ENCODE measurements at places on chromosomes 7 and 10. TPM values are rescaled to one million over a fixed set of nuclear protein-coding genes. Genes with fewer than 3 reads are reported as not detected.

The TNPO3 gene
- 39.5 TPM for total RNA-seq

The ABCB1 gene
- 0.46 TPM for total RNA-seq

The PODXL gene
- 51.5 TPM for total RNA-seq

The PNLIPRP2 gene
- total RNA-seq: 0.11 TPM

The EBLN1 gene
- total RNA-seq: not detected

The STEAP1 gene
- 17.0 TPM for total RNA-seq

The FGFBP3 gene
- 2.1 TPM for total RNA-seq

The GRM3 gene
- not detected for total RNA-seq

The VWDE gene
- total RNA-seq: 0.74 TPM

The MBL2 gene
- not detected for total RNA-seq

The ITPRID1 gene
- not detected for total RNA-seq

The MACC1 gene
- not detected for total RNA-seq

The HKDC1 gene
- 9.3 TPM for total RNA-seq

The FAM25A gene
- total RNA-seq: not detected

The PDK4 gene
- total RNA-seq: 37.9 TPM

The UNCX gene
- total RNA-seq: not detected

The ACTA2 gene
- total RNA-seq: 21.8 TPM

The SYNPO2L gene
- 0.02 TPM for total RNA-seq

The FAM131B gene
- total RNA-seq: 0.29 TPM

The NEURL1 gene
- 0.78 TPM for total RNA-seq

The STAM gene
- total RNA-seq: 28.1 TPM

The ITPRIP gene
- 73.5 TPM for total RNA-seq

The SORCS1 gene
- total RNA-seq: not detected

The AFAP1L2 gene
- total RNA-seq: 20.6 TPM

The SFRP4 gene
- 3.7 TPM for total RNA-seq

The DNAH11 gene
- 0.33 TPM for total RNA-seq

The ANKRD30A gene
- total RNA-seq: 0.51 TPM

The ATP6V0A4 gene
- total RNA-seq: 0.27 TPM

The BUB3 gene
- total RNA-seq: 172 TPM

The ATP5F1C gene
- total RNA-seq: 239 TPM

The DKK1 gene
- total RNA-seq: 387 TPM

The MDFIC gene
- 22.7 TPM for total RNA-seq

The ENKUR gene
- 0.38 TPM for total RNA-seq

The PRKCQ gene
- total RNA-seq: 4.5 TPM

The NKX6-2 gene
- 0.54 TPM for total RNA-seq

The LRIT1 gene
- total RNA-seq: not detected

The ZNF485 gene
- 1.7 TPM for total RNA-seq

The SLC16A12 gene
- total RNA-seq: 1.5 TPM

The FRMD4A gene
- total RNA-seq: 3.0 TPM

The LIPF gene
- not detected for total RNA-seq

Measured in A549 treated with dexamethasone at 1 μM for 4 hours (cell line).